ENCODE measurements at places on chromosomes 3 and 15.
A peak's percentile ranks its signal among the peaks of the same experiment; 100 is the strongest.

GRCh38 chr3:188191460-188191859 lies 37.5 kb downstream of the LPP start:
- no peak for DNase-seq

GRCh38 chr3:83946049-83946448 lies 1012.7 kb upstream of the CADM2 start:
- DNase-seq = no peak

- no peak for DNase-seq
These were observed 76.2 kb upstream of the NSMCE3 start for GRCh38 chr15:29345549-29346525.

DNA sequence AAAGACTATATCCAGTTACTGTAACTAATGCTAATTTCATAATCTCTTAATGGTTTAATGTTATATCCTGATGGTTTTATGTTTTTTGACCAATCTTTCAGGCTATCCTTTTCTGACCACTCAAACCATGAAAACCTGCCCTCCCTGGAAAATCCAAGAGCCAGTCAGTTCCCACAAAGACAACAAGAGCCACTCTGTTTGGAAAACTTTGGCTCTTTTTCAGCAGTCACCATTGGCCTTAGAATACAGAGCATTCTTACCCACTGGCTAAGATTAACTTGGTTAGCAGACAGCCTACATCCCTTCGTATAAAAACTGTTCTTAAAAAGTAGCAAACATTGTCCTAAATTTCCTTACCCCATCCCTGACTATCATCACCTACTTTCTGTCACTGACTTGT lies 32.9 kb downstream of the ALCAM start:
- peak; percentile 7 for DNase-seq

DNA sequence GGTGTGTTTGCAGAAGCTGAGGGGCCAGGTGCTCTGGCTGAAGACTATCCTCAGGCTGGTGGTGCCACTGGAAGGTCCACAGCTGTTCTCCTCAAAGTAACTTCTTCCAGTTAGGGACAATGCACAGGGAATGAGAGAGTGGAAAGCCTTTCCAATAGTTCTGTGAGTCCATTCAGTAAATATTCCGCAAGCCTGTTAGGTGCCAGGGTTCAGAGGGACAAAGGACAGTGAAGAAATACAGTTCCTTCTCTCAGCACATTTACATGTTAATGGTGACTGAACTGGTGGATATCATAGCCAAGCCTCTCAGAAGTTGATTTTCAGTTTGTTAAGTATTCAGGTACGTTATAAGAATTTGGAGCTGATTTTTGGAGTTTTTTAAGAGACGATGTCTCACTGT lies 122.5 kb downstream of the C3orf70 start:
- DNase-seq = no peak

- no peak for DNase-seq
These were observed 465.4 kb upstream of the THBS1 start for GRCh38 chr15:39115379-39116057.

- DNase-seq = no peak
These were observed 76.6 kb downstream of the RPL39L start for GRCh38 chr3:187062526-187063177.
